RWPE1 (cell line): ENCODE measurements at places on chromosomes 11 and 22.

DNA sequence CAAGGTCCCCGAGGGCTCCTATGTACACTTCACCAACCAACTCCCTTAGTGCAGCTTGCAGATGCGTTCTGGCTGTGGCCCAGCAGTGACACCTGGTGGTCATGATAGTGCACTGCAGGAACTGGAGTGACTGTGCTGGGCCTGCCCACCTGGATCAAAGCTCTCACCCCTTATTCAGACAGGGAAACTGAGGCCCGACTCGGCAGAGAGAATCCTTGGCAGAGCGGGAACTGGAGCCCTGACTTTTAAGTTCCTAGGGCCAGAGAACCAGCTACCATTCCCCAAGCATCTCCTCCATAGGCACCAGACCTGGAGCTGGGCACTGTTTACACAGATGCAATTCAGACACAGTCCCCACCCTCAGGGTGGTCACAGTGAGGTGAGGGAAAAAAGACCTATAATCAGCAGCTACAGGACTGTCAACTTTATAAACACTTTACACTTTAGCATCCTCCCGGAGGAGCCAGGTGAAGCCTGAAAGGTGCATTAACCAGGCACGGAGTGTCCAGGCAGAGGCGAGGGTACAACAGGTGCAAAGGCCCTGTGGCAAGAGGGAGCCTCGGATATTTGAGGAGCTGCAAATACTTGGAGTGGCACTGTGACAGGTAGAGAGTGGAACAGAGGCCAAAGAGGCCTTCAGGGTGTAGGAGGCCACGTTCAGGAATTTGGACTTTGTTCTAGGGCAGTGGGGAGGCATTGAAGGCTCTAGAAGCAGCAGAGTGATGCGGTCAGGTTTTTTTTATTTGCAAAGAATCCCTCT, 22.0 kb downstream of the RHBDD3 start:
- DNase-seq = peak; percentile 42

GRCh38 chr22:40484906-40485669, 114.7 kb downstream of the SGSM3 start:
- no peak for DNase-seq

DNA sequence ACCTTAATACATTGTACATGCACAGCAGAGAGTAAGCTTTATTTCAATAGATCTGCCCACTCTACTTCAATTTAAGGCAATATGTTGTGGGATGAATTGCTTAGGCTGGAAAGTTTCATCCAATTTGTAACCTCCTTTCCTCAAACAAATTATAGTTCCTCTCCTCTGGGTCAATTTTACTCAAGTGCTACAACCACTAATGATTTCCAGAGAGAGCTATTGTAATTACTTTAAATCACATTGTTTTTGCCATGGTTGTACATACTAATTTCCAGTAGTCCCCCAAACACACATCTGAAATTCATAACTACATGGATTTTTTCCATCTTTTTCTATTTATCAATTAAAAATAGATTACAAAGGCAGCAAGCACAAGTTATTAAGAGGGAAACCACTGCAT, 72.9 kb downstream of the APIP start:
- no peak for DNase-seq

- DNase-seq = no peak
Observed at GRCh38 chr11:111798279-111798678, 32.1 kb upstream of the PPP2R1B start.

GRCh38 chr11:111460856-111461255, 51.3 kb downstream of the BTG4 start:
- DNase-seq = no peak

DNA sequence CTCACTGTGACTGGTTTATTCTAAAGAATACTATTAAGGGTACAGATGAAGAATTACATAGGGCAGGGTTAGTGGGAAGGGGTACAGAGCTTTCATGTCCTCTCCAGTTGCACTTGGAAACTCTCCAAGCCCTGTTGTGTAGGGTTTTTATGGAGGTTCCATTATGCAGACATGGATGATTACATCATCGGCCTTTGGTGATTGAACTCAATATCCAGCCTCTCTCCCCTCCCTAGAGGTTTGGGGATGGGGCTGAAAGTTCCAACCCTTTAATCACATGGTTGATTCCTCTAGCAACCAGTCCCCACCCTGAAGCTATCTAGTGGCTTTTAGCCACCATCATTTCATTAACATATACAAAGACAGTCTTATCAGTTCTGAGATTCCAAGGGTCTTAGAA, 472.6 kb downstream of the BUD13 start:
- DNase-seq = no peak

DNA sequence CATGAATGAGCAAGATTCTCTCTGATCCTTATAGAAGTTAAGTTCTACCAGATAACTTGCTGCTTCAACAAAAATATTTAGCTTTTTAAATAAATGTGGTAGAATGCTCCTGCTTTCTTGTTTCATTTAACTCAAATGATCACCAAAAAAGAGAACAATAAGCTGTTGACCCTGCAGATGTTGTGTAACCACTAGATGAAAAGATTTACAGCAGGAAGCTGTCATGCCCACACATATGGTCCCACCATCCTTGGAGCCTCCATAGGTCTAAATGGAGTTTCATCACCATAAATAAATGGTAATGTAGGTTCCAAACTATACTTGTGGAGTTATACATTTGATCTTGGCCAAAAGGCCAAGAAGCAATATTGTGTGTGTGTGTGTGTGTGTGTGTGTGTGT, 118.8 kb downstream of the RRAS2 start:
- no peak for DNase-seq

GRCh38 chr11:58316142-58316541, 42.7 kb downstream of the OR5B17 start:
- DNase-seq = peak; percentile 15

DNA sequence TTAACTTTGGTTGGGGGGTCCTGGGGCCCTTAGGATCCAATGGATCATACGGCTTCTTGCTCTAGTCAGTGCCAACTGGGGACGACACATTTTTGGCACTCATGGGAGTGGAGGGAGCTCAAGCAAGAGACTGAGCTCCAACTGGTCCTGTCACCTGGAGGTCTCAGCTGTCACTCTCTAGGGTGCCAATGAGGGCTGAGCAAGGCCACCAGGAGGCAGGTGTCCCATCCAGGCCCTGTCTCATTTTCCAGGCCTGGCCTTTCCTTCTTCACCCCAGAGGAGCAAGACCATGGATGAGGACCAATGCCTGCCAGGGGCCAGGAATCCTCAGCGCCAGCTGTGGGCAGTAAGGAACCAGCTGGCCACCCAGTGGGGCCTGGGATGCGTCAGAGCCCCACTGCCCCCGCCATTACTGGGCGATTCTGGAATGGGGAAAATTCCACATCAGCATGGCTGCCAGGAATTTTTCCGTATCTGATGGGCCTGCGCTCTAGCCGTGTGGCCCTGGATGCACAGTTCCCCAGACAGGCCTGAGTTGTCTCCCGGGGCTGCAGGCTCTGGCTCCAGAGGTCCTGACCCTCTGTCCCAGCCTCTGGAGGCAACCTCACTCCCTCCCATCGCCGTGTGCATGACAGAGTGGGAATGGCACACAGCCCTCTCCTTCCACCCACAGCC, 669 bp upstream of the GAL3ST1 start:
- no peak for DNase-seq

DNA sequence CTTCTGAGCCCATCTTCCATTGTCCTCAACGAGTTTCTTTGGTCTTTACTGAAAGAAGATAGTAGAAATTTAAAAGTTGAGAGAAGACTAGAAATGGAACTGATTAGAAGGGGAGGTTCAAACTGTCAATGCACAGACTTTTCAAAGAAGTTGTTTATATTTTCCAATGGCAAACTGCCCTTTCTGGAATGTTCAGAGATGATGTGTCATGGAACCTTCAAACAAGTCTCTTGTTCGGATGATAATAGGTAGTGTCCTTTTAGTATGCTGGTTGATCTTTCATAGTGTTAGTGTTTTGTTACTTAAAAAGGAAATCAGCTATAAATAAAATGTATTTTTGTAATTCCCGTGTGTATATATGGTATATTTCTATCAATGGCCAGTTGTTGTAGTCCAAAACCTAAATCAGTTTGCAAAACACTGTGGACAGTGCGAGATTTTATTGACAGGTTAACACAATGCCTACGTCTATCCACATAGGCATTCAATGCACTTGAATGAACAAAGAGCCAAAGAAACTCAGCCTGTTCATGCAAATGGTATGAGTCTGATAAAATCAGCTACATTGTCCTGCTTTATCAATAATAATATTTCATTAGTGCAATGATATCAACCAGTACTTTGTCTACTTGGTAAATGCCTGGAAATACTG, 30.9 kb downstream of the C11orf91 start:
- DNase-seq = no peak

DNA sequence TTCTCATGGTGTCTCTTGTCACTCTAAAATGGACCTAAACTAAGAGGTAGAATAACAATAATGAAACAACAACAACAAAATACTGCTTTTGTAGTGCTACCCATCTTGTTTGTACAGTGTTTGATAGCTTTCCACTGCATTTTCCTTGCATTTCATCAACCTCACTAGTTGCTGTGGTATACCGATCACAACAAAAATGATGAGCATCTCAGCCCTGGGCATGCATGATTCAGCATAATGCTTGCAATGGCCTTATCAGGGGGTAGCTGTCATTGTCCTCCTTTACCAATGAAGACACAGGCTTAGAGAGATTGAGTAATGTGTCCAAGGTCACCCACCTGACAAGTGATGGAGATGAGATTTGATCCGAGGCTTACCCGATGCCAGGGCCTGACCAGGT, 682.5 kb downstream of the NTM start:
- no peak for DNase-seq

GRCh38 chr22:22039286-22040074, 56.9 kb upstream of the TOP3B start:
- no peak for DNase-seq
